ENCODE measurements at places on chromosomes 6 and 20. TPM values are rescaled to one million over a fixed set of nuclear protein-coding genes. Genes with fewer than 3 reads are reported as not detected.

Gene MMP24OS
- 22.1 TPM for total RNA-seq

Gene ZC2HC1B
- total RNA-seq: not detected

Gene RSPO3
- total RNA-seq: 1.8 TPM

Gene CASS4
- under 0.01 TPM for total RNA-seq

Gene BAG2
- 13.3 TPM for total RNA-seq

- no peaks in the 10 kb centered on the region for H3K4me1 ChIP-seq
- no peaks in the 10 kb centered on the region for H3K36me3 ChIP-seq
- H3K27me3 ChIP-seq: no peaks in the 10 kb centered on the region
Observed at GRCh38 chr20:9884061-9884460, 45.2 kb upstream of the PAK5 start.

- peak; percentile 13 for DNase-seq
- no peaks in the 10 kb centered on the region for H3K36me3 ChIP-seq
- peaks cover 4% of the 10 kb centered on the region for H3K4me1 ChIP-seq
- H3K4me3 ChIP-seq: no peak overlapping the region
Observed at GRCh38 chr20:62042025-62042820, 23.5 kb downstream of the TAF4 start.

- peak overlapping the region; percentile 73 for H3K27ac ChIP-seq
- DNase-seq: peak; percentile 22
- H3K27me3 ChIP-seq: no peaks in the 10 kb centered on the region
- H3K4me3 ChIP-seq: no peak overlapping the region
Observed at GRCh38 chr6:153090241-153090930, 40.7 kb downstream of the RGS17 start.
